ENCODE measurements at places on chromosomes 7 and 10.

GRCh38 chr7:34425194-34425593 is 232.8 kb upstream of the NPSR1 start:
- DNase-seq, result no peak

GRCh38 chr7:107262857-107263256 is 94.1 kb downstream of the HBP1 start:
- DNase-seq, result no peak

GRCh38 chr10:103835096-103836050 is 20.0 kb downstream of the SH3PXD2A start:
- no peak for DNase-seq

- DNase-seq, result no peak
Observed at GRCh38 chr10:103666087-103666761, 172.7 kb downstream of the NEURL1 start.

GRCh38 chr7:129949292-129950133 is 3.2 kb downstream of the UBE2H start:
- no peak for DNase-seq

GRCh38 chr10:97058521-97058920 is 127.2 kb downstream of the SLIT1 start:
- no peak for DNase-seq

DNA sequence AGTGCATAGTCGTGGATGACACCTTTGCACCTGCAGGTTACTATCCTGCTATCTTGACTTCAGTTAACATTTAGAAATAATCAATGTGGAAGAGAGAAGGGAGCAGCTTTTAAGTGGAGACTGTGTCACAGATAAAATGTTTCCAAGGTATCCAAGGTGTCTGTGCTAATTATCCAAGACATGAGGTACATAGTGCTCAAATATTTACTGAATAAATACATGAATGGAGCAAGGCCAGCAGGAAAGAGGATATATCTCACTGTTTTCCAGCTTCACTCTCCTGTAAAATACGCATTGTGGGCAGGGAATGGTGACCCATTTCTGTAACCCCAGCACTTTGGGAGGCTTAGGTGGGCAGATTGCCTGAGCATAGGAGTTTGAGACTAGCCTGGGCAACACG is 552.4 kb downstream of the PHTF2 start:
- no peak for DNase-seq

- DNase-seq, result no peak
Observed at GRCh38 chr7:51727441-51727840, 410.8 kb upstream of the COBL start.
